ENCODE measurements at places on chromosomes 3 and 15.

DNA sequence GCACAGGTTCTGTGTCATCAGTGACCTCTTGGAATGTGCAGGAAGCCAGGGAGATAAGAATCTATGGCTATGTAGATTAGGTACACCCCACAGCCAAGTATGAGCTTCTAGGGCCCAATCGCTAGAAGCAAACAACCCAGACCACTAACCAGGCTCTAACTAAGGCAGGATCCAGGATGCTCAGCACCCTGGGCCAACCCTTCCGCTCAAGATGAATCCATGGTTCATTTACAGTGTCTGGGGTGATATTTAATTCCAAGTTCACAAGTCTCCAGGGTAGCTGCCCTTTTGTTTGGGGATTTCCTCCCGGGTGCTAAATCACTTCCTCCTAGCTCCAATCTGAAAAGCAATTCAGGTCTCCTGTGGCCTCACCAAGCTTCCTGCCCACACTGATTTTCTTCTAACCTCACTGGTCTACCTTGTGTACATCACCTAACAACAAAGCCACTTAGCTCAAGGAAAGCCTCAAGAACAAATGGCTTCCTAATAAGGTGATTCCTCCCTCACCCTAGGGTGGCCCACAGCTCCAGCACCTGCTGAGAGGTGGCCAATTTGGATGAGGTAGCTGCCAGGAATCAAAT, 2.4 kb downstream of the EHD4 start:
- DNase-seq = no peak

- no peak for DNase-seq
Measured at GRCh38 chr3:74624301-74624700, 9.8 kb upstream of the CNTN3 start.

DNA sequence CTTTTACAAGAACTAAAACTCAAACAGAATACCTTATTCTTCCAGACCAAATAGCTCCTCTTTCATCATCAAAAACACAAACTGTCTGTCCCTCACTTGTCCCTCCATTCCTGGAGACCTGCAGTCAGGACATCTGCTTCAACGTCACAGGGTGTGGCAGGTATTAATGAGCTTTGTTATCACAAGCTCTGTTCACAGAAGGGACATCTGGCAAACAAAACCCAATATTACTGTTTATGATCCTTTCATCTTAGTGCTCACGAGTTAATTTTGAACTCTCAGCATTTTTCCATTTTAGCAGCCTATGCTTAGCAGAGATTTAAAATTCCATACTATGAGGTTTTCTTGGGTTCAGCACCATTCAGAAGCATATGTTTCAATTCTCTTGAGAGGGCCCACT, 32.9 kb downstream of the AP3S2 start:
- no peak for DNase-seq

DNA sequence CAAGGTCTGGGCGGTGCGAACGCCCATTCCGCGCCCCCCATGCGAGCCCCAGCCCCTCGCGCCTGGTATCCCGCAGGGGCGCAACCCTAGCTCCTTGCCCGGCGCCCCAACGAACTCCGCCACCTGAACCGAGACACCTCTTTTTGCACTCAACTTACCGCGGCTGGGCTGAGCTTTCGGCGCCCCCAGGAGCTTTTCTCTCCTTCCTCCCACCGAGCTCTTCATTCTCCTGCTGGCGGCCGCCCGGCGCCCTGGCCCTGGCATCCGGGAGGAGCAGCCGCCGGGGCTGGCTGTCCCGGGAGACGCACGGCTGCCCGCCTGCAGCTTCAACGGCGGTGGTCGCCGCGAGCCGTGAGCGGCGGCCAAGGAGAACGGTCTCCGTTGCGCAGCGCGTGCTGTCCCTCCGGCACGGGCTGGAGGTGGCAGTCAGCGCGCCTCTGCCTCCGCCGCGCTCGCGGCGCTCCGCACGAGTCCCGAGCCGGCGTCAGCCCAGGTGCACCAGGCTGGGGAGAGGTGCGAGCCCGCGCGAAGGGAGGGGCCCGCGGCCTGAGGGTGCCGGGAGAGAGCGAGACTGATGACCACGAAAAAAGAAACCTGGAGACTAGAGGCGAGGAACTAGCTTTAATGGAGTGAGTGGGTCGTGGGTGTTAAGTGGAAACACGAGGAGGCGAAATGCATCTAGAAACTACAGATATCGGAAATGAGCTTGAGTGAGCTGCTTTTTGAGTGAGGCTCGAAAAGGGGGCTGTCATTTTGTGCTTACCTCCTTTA, 621.5 kb upstream of the ZNF385D start:
- DNase-seq = no peak
